ENCODE measurements at places on chromosomes 16 and 17.

DNA sequence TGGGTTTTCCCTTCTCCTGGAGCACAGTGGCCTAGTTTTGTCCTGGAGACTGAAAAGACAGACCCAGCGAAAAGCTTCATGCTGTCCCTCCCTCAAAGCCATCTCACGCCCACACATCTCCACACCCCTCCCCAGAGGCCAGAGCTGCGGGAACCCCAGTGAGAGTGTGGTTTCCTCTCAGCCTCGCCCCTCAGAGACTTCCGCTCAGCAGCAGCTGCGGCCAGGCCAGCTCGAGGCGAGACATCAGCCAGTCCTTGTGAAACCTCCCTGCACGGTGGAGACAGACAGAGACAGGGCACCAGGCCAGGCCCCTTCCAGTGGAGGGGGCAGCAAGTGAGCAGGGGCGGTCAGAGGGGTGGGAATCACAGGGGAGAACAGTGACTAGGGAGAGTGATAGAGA is 77.0 kb upstream of the TNRC6C start:
- no peak for DNase-seq

- peak; percentile 55 for DNase-seq
These were observed at the start of gene NUDT7 for GRCh38 chr16:77722309-77723107. TSS of gene NUDT7 (plus strand) at chr16:77722514. CDS start at chr16:77722583, 69 bp downstream.

DNA sequence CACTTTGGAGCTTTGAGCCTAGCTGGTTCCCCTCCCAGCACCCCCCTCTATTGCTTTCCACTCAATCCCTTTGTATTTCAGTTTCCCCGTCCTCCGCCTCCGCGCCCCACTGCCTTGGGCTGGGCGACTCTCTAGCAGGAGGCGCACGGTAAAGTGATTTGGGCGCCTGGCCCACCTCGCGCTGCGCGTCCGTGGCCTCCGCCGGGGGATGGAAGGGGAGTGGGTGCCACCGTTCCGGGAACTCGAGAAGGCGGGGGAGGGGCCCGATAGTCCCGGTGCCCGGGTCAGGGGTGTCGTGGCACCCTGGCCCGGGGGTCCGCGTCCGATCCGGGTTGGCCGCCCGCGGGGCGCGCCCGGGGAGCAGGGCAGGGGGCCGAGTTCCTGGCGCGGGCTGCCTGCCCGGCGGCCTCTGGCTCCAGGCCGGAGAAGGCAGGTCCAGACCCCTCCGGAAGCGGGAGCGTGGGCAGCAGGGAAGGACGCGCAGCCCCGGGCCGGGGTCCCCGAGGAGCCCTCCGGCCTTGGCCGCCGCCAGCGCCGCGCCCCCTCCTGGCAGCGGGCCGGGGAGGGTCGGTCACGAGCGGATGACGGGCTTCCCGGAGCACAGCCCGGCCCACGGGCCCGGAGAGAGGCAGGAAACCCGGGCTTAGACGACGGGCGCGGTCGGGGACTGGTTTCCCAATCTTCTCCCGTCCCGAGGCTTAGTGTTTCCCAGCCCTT is 15.8 kb downstream of the MEOX1 start:
- DNase-seq = no peak

- no peak for DNase-seq
These were observed 669 bp downstream of the RNF167 start for GRCh38 chr17:4940555-4941318.

GRCh38 chr16:65808790-65809189 is 557.7 kb upstream of the CDH5 start:
- DNase-seq = no peak

GRCh38 chr17:76071531-76072147 is 678 bp downstream of the SRP68 start:
- no peak for DNase-seq

- DNase-seq = peak; percentile 38
These were observed 1.2 kb downstream of the MMP2 start for GRCh38 chr16:55480228-55480655.

DNA sequence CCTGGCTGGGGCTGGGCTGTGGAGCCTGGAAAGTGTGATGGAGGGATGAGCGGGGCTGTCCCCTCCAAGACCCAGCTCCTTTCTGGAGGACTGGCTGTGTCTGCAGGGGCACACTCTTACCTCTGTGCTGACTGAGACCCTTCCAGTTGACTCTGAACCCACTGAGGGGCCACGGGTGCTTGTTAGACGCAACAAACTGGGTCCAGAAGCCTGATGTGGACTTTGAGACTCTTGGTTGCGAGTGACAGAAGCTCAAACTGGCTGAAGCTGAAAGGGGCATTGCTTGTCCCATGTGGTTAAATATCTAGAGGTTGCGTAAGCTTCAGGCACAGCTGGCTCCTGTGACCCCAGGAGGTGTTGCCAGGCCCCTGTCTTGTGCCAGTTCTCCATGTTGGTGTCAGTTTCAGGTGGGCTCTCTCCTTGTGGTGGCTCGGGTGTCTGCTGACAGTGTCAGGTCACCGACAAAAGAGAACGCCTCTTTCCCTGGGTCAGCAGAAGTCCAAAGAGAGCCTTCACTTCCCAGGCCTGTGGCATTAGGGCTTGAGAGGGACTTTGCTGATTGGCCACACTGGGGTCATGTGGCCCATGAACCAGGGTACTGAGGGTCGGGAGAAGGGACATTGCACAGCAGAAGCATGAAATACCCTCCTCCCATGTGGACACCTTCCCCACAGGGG is 16.7 kb downstream of the ADCY7 start:
- no peak for DNase-seq

GRCh38 chr16:82368041-82368440 is 198.0 kb upstream of the MPHOSPH6 start:
- DNase-seq = no peak

DNA sequence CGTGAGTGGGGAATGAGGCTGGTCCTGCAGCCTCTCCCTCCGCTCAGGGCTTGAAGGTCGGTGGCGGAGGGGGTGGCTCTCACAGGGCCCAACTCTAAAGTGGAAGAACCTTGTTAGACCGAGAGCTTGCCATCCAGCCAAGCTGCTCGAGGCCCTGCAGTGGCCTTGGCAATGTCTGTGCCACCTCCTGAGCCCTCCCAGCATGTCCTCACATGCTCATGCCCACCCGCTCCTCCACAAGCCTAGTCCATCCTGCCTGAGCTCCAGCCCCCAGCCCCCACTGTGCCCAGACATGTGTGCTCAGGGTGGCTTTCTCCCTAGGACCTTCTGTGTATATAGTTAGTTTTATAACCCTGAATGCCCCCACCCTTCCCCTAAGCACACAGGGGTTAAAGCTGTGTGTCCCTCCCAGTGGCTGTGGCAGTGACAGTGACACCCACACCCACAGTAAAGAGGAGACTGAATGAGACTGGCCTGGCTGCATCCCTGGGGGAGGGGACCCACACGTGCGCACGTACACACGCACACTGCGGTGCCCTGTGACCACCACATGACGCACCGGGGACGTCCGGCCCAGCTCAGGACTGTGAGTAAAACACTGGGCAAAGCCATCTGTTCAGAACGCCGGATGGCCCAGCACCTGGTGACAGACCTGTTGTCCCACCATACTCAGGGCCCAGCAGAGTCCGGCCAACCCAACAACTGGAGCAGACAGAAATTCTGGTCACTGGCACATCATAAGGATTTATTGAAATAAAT is 15.6 kb downstream of the PDK2 start:
- no peak for DNase-seq

- DNase-seq = no peak
These were observed 5.8 kb downstream of the ITPRIPL2 start for GRCh38 chr16:19119564-19119963.

GRCh38 chr16:81469710-81470535 is 25.3 kb downstream of the CMIP start:
- DNase-seq = no peak

GRCh38 chr16:88633684-88634140 is 4.7 kb upstream of the IL17C start:
- DNase-seq = no peak

DNA sequence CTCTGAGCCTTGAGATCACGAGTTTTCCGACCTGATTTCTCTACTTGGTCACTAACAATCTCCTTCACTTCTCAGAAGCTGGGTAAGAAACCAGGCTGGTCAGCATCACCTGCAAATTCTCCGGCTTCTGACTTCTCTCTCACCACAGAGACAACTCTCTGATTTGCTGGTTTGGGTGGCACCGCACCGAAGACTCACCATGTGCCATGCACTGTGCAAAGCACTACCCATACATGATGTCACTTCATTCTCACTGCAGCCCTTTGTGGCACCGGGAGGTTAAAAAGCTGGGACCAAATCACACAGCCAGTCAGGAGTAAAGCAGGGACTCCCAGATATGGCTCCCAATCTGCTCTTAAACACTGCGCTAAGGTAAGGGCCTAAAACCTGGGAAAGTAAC is 647 bp downstream of the VAC14 start:
- DNase-seq = no peak

DNA sequence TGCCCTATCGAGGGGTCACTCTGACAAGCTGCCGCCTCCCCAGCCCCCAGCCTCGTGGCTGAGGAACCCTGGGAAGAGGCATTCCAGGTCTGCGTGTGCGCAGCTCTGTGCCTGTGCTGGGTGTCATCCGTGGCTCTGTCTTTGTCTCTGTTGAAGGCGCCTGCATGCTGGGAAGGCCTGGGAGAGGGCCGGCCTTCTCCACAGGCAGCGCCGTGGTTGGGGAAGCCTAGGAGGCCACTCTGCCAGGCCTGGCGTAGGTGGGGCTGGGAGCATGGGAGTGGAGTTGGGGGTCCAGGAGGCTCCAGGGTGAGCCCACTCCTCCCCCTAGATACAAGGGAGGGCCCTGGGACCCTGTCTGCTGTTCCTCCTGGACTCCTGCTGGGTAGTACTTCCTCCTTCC is 3.3 kb downstream of the NHERF2 start:
- DNase-seq = no peak

DNA sequence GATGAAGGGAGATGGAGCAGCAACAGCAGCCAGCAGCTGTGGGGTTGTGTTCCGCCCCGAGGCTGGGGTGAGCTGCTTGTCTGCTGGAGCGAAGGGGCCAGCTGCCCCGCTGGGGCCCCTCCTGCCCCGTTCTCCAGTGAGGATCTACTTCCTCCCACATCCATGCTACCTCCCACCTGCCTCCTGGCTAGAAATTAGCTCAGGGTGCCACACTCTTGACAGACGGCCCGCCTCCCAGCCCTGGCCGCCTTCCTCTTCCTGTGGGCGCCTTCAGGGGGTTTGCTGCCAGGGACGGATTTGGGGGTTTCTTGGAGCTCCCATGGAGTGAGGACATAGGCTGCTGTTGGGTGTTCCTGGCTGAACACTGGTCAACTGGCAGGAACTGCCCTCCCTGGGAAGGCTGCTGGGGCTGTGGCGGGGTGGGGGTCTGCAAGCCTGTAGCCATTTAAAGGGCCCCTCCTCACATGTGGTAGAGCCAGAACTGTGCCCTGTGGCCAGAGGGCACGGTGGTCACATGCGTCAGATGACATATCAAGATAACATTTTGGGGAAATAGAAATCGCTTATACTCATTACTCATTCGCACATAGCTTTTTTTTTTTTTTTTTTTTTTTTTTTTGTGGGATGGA is 13.1 kb downstream of the TBC1D24 start:
- no peak for DNase-seq

DNA sequence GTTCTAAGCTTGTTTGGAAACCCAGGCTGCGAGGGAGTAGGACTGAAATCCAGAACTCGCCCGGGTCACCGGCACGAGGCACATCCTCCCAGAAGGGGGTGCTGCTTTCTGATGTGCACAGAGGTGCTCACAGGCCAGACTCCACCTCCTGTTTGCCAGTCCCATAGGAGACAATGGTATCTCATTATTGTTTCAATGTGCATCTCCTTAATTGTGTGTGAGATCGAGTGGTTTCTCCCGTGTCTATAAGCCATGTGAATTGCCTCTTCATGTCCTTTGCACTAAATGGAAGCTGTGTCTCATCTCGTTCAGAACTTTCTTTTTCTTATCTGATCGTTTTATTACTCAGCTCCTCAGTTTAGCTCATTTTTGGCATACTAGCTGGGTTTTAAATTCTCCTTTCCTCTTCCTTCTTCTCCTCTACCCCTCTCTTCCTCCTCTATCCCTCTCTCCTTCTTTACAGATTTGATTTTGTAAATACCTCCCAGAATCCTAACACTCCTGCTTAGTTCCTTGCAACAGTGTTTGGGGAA is 32.1 kb upstream of the PRKCB start:
- DNase-seq = peak; percentile 16

DNA sequence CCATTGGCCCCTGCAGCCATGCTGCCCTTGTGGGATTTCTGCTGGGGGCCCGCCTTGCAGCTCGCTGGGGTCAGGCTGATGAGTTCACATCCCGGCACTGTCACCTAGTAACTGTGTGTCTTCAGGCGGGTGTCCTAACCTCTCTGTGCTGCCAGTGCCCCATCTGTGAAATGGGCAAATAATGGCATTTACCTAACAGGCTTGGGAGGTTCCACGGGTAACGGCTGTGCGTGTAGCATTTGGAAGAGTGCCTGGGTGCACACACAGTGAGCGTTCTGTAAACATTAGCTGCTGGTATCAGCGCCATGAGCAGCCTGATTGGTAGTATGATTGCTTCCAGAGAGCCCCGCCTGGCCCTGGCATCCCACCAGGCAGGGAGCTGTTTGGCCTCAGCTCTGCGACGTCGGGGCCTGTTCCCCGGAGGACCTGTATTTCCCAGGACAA is 167.3 kb upstream of the GSE1 start:
- no peak for DNase-seq

- DNase-seq = no peak
These were observed 55.9 kb downstream of the USP22 start for GRCh38 chr17:20986767-20987510.

GRCh38 chr16:20851601-20852000 is 45.3 kb downstream of the REXO5 start:
- DNase-seq = no peak

GRCh38 chr17:66492561-66493005 is 190.2 kb downstream of the PRKCA start:
- DNase-seq = no peak

DNA sequence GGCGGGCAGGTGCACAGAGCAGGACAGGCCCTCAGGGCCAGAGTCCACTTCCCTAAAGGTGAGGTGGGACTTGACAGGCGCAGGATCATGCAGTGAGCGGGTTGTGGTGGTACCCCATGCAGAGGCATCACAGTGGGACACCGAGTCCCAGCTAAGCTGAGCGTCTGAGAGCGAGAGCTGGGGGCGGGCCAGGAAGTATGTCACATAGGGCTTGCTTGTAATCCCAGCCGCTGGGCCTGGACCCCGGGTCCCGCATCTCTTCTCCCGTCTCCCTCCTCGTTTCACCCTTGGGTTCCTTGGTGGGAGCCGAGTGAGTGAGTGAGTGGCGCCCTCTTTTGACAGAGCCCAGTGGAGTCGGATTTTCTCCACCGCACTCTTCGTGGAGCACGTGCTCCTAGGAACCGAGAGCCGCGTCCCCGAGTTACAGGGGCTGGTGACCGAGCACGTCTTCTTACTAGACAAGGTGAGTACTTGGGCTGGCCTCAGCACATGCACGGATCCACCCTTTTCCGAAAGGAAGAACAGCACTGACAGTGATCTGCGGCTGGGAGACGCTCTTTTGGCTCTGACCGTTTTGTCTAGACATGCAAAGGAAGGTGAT is 50.8 kb upstream of the ENDOV start:
- no peak for DNase-seq

GRCh38 chr16:83145297-83145696 is 518.5 kb downstream of the CDH13 start:
- DNase-seq = peak; percentile 44

DNA sequence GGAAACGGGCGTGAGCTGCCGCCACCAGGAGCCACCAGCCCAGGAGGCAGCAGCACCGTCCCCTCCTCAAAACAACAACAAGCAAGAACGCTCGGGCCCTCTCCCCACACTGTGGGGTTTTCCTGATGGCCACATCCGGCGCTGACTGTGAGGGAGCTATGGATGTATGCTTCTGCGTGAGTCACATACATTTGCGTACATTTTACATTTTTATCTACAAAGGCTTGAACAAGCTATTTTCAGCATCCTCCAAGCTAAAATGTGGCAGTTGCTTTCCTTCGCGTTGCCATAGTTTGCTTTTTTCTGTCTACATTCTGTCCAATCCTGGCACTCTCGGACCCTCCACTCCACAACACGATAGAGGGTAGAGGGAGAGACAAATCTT is 2.0 kb upstream of the ABR start:
- no peak for DNase-seq

Measured in NCI-H1105 treated with DMSO at 0.1 percent for 48 hours (cell line).